ENCODE measurements at places on chromosomes 5 and 9.

DNA sequence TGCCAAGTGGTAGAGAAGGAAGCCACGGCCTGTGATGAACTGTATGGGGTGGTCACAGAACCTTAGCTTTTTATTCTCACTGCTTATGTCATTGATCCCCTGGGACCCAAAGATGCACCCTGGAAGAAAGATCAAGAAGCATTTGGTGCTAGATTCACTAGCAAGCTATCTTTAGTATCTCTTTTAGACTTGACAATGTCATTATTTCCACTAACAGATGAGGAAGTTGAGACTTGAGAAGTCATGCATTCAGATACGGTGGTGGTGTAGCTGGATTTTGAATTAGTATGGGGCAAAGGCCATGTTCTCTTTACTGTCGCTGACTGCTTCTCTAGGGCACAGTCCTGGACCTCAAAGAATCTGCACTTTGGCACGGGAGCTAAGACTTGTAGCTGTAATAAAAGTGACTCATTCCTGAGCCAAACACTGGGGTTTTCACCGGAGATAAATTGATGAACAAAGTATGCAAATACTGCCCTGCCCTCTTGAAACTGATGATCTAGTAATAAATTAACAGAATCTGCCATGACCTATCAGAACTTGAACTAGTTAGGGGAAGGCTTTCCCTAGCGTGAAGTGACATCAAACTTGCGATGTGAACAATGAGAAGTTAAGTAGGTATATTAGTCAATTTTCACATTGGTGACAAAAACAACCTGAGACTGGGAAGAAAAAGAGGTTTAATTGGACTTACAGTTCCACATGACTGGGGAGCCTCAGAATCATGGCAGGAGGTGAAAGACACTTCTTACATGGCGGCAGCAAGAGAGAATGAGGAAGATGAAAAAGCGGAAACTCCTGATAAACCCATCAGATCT is 5.4 kb downstream of the GDA start:
- no peak for DNase-seq

DNA sequence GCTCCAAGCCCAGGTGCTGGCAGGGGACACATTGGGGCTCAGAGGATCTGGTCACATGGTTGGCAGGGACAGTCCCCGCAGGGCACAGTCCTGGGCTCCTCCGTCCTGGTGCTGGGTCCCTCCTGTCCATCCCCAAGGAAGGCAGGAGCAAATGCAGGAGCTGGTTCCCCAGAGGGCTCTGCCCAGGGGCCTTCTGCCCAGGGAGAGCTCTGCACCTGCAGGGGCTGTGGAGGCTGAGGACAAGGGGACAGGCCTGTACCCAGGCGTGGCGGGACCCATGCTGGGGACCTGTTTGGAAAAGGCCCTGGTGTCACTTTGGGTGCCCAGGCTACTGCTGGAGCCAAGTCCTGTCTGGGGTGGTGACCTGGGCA is 7.2 kb downstream of the SPATA31E1 start:
- DNase-seq, result no peak

DNA sequence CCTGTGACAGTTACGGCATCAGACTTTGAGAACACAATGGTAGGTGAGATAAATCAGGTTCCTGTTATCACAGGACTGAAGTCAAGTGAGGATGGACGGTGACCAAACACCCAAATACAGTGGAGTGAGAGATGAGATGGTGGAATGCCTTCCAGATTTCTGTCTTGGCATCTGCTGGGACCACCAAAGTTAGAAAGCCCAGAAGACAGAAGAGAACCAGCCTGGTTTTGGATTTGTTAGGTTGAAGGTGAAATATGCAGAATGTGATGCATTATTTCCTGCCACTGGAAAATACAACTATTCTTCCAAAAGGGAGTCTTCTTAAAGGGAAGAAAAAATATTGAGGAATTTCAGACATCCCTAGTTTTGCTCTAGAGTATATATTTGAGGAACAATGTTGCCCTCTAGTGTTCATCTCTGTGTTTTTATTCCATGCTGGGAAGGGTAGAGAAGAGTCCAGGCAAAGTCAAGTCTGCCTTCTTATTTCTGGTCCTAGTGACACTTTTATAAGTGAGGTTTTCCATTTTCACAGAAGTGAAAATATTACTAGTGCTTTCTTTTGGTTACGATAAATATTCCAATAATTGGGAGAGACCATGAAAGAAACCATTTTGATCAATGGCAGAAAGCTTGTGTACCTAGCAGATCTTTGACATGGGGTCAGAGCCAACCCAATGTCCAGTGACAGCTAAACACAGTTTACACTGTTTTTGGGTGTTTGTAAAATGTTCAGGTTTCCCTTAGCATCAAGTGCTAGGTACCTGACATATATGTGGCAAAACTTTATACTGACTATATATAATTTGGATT is 142.3 kb upstream of the ANKH start:
- DNase-seq, result no peak

- DNase-seq, result no peak
Observed at GRCh38 chr5:36705055-36705454, 98.6 kb downstream of the SLC1A3 start.

DNA sequence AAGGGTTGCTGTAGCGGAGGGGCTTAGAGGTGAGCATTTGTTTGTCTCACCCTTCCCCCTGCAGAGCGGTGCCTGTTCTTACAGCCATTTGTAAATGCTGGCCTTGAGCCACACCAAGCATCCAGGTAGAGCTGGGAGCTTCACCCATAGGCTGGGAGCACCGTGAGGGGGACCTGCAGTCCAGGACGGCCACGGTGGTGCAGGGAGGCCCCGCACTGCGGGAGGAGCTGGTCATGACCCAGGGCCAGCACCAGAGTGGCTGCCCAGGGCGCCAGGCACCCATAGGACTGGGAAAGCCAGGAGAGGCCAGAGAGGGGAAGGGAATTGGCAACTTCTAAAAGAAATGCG is 197.3 kb upstream of the ADAMTS16 start:
- no peak for DNase-seq

- DNase-seq, result no peak
Observed at GRCh38 chr5:66527478-66528035, 68.6 kb upstream of the MAST4 start.

DNA sequence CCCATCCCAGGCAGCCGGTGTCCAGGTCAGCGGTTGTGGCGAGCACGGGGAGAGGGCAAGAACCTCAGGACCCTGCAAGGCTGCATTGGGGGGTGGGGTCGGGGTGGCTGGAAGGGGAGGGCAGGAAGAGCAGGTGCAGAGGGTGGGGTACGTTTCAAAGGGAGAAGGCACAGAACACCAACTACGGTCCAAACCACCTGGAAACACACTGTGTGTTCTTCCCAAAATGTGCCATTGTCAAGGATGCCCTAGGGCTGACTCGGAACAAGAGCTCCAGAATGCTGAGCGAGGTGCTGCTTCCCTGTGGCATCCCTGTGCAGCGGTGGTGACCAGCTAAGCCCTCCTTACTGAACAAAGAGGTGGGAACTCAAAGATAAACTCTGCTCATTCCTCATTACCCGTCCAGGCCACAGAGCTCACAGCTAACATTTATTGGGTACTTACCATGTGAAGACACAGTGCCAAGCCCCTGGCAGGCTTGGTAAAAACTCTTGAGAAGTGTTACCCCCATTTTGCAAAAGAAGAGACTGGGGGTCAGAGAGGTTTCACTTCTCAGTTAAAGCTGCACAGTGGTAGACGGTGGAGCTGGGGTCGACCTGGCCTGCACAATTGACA is 153.8 kb downstream of the COL23A1 start:
- DNase-seq, result peak; percentile 26

- DNase-seq, result no peak
Observed at GRCh38 chr5:171684169-171684568, 101.4 kb upstream of the SMIM23 start.

- no peak for DNase-seq
Observed at GRCh38 chr5:88245893-88246244, 22.8 kb downstream of the TMEM161B start.

Data from left forelimb (tissue), 1 donor.